Hematopoietic multipotent progenitor cell (in vitro differentiated cells): ENCODE measurements at places on chromosomes 6 and 20. TPM values are rescaled to one million over a fixed set of nuclear protein-coding genes. Genes with fewer than 3 reads are reported as not detected.

EYS gene
- total RNA-seq: under 0.01 TPM

RGS17 gene
- total RNA-seq: under 0.01 TPM

CHRNA4 gene
- total RNA-seq: not detected

SERAC1 gene
- 7.5 TPM for total RNA-seq

WFDC10B gene
- total RNA-seq: not detected

MYBL2 gene
- total RNA-seq: 7.5 TPM

DNA sequence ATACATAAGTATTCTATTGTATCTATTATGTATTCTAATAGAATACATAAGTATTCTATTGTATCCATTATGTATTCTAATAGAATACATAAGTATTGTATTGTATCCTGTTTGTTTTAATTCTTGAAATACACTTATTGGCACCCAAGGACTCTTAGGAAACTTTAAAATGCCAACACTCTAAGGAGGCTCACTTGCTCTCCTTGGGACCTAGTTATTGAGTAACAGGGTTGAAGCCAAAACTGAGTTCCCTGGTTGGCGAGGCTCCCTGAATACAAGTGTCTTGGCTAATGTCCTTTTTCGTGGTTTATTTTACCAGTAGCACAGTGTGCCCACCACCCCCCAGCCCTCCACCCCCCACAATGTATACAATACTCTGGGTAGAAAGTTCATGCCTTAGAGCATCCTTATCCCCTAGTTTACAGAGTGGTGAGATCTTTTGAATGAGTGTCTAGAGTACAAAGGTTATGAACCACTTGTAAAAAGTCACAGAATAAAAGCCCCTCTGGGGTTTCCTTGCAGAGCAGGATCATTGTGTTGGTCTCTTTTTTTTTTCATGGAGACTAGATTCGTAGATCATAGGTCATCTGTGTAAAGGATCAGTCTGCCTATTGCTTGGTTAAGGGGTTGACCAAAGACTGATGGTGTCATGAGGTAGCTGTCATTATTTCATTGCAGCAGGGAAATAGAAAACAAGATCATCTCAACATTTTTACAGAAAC is 32.5 kb upstream of the PRDM1 start:
- DNase-seq: no peak

DNA sequence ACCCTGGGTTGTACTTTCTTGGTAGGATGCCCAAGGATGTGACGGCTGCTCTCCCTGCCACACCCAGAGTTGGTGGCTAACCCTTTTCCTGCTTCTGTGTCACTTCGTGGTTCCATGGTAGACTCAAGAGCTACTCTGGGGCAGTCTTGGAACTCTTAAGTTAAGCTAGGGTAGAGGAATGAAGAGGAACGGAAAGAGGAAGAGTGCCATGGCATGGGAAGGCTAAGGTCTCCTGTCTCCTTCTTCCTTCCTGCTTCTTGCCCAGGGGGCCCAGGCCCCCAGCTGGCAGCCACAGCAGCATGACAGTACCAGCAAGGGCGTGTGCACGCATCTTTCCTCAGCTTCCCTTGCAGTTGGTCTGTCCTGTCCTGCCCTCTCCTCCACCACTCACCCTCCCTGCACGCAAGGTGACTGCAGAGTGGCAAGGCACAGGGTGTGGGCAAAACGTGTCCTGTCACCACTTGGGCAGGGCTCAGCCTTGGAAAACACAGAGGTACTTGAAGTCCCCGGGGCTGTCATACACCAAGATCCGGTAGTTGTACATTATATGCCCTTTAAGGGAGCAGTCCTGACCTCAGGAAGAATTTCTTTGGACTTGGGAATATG is 39.8 kb upstream of the TGM3 start:
- no peak for DNase-seq

- peak; percentile 37 for DNase-seq
Observed at GRCh38 chr20:17671011-17671410, 11.0 kb downstream of the RRBP1 start.

DNA sequence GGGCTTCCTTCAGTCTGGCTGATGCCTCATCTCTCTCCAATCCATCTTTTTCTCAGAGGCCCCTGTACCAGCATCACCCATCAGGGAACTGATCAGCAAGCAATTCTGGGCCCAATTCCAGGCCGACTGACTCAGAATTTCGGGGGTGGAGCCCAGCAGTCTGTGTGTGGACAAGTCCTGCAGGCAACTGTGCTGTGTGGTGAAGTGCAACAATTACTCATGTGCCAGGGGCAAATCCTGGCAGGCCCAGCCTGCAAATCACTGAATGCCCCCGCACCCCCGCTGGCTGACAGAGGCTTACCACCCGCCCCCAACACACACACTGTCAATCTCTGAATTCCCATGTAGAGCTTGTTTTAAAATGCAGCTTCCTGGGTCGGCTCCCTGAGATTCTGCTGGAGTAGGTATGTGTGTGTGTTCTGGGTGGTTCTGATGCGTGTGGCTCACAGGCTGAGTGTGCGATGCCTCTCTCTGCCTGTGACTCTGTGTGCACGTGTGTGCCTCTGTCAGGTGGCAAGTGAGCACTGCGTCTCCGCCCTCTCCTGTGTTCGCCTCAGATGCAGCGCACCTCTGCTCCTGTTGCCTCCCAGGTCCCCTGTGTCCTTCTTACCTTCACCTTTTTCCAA is 45.4 kb downstream of the SSR1 start:
- peak; percentile 31 for DNase-seq

DNA sequence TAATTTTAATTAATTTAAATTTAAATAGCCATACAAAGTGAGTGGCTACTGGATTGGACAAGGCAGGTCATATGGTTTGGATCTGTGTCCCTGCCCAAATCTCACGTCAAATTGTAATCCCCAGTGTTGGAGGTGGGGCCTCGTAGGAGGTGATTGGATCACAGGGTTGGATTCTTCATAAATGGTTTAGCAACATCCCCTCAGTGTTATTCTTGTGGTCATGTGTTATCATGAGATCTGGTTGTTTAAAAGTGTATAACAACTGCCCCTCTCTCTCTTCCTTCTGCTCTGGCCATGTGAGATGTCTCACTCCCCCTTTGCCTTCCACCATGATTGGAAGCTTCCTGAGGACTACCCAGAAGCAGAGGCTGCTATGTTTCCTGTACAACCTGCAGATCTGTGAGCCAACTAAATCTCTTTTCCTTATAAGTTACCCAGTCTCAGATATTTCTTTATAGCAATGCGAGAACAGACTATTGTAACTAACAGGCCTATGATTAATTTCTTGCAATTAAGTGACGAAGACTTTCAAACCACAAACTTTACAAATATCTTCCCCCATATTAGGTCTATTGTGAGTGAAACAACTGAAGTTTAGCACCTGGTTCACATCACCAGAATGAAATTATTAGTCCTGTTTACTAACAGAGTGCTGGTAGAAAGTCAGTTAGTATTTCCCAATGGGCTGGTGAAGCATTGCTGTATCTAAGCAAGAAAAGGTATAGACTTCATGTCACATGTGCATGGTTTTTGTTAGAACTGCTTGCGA is 60.0 kb upstream of the TNFAIP3 start:
- no peak for DNase-seq

- DNase-seq: peak; percentile 84
Observed at GRCh38 chr20:48787861-48788375, 39.9 kb downstream of the PREX1 start.

GRCh38 chr20:46206992-46207549 is 89.0 kb downstream of the CD40 start:
- DNase-seq: no peak

GRCh38 chr20:36573103-36573797 is at the start of gene TGIF2:
Gene TGIF2, plus strand, starts transcription at chr20:36573597. Its CDS starts 5,178 bp downstream, at chr20:36578775.
- peak; percentile 83 for DNase-seq

DNA sequence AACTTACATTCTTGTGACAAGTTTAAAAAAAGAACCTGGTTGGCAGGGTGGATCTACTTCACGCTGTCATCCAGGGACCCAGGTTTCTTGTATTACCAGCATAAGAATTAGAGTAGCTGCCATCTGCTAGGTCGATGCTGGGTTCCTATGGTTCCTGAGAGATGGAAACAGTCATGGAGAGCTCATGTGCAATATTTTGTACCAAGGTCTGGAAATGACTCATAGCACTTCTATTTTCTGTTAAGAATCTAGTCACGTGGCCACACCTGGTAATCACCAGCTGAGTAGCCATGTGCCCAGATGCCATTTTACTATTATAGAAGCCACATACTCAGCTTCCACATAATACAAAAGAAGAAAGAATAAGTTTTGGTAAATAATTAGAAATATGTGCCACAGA is 171.3 kb downstream of the CD83 start:
- DNase-seq: no peak

- DNase-seq: no peak
Observed at GRCh38 chr6:49118478-49118877, 344.6 kb downstream of the MMUT start.

- DNase-seq: no peak
Observed at GRCh38 chr20:60867589-60867988, 384.5 kb upstream of the CDH4 start.

GRCh38 chr6:36969988-36970891 is 15.7 kb downstream of the PI16 start:
- DNase-seq: no peak

DNA sequence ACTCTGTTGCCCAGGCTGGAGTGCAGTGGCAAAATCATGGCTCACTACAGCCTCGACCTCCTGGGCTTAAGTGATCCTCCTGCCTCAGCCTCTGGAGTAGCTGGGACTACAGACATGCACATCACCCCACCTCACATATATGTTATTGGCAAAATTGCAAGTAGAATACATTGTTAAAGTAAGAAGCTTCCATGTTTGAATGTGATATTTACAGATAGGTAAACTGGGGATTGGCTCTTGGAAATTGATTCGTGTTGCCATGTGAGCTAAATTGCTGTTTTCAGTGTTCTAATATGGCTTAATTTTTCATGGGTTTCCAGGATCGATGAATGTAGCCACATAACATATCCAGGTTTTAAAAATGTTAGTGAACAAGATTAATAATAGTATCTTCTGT is 149.0 kb upstream of the ZNF217 start:
- DNase-seq: no peak

DNA sequence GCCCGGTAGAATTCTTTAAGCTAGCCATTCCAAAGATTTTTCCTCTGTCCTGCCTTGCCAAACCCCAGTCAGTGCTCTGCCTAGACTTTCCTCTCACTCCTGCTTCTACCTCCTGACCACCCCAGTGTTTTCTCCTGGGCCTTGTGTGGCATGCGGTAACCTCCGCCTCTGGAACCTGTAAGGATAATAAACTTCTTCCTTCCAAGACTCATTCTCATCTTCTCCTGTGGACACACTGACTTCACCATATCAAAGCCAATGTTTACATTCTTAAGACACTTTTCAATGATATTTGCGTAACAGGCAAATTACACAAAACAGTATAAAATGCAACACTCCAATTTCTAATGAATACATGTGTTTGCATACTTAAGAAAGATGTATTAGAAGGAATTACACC is 354.6 kb downstream of the RNF144B start:
- no peak for DNase-seq

DNA sequence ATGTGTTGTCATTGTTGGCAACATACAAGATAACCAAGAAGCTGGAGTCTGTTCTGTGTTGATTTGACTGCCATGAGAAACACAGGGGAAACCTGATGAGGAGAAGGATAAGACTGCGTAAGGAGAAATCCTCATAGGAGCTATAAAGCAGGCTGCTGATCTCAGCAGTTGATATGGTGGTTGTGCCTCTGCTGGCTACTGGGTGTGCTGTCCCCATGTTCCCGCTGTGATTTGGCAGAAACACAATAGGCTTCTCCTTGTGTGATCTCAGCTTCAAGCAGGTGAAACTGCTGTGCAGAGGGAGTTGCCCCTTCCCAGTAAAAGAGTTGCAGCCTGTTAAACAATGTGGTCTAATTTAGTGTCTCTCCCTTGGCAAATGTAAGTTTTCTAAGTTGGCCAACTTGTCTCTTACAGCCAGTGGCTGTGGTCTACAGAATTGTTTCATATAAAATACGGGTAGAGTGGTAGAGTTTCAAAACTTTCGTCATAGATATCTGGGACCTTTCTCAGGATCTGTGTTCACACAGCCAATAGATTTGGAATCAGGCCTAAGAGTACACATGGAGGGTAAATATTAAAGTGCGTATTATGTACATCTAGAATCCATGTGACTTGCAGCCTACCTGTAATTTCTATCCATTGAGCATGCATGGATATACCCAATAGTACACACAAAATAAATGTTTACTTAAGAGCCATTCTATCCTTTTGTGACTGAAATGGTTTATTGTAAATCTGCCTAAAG is 78.4 kb downstream of the RNF144B start:
- DNase-seq: no peak

- no peak for DNase-seq
Observed at GRCh38 chr6:105357165-105357564, 45.7 kb downstream of the PREP start.

DNA sequence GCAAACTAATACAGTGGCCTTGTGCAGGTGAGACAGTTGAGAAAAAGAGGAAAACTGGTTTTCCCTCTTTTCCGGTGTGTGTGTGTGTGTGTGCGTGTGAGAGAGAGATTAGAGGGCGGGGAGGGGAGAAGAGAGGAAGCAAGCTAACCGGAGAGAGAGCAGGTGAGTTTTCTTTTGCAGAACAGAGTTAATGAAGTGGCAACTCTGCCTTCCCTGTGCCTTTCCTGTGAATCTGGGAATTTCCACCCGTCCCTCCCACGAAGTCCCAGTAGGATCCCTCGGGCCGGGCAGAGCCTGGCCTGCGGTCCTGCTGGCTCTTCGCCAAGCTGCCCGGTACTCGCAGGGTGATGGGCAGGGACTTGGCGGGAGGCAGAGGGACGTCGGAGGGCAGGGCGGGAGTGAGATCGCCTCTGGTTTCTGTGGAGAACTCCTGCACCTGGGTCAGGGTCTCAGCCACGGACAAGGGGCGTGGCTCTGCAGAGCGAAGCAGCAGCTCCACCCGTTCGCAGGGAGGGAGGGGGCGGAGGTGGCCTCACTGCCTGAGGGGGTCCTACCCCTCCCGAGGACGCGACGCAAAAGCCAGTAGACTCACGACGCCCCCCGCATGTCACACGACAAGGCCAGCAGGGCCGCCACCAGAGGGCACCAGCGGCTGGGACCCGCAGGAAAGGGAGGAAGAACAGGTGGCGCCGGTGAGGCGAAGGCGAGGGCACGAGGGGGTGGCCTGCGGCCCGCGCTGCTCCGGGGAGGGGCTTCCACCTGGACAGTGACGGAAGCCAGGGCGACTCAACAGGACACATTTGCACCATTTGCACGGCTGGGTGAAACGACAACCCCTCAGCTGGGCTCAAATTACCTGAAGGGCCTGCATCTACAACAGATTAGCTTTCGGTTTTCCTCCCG is 51.2 kb upstream of the RNF182 start:
- DNase-seq: peak; percentile 87

DNA sequence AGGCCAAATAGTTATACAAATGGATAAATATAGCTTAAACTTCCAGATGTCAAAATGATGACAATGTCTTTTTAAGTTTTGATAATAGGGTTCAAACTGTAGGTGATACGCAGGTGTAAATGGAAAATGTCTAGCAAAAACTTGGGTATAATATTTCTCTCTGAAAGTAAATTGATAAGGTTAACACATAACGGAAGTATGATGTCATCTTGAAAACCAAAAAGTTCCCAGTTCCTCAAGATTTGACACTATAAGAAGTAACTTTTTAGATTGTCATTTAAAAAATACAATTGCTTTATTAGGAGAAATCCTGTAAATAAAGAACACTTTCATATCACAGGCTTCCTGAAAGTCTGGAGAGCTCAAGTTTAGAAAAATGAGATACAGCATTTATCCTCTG is 483.4 kb downstream of the FRK start:
- DNase-seq: no peak

GRCh38 chr20:31785089-31785488 is 34.1 kb upstream of the MYLK2 start:
- no peak for DNase-seq
